ENCODE measurements at places on chromosomes 4 and X. TPM values are rescaled to one million over a fixed set of nuclear protein-coding genes. Genes with fewer than 3 reads are reported as not detected.

The RTL3 gene
- not detected for polyA plus RNA-seq

The CXCL8 gene
- 1.4 TPM for polyA plus RNA-seq

GRCh38 chrX:115897956-115898355 is 272.6 kb upstream of the AGTR2 start:
- DNase-seq = no peak

The ZGRF1 gene
- 16.6 TPM for polyA plus RNA-seq

DNA sequence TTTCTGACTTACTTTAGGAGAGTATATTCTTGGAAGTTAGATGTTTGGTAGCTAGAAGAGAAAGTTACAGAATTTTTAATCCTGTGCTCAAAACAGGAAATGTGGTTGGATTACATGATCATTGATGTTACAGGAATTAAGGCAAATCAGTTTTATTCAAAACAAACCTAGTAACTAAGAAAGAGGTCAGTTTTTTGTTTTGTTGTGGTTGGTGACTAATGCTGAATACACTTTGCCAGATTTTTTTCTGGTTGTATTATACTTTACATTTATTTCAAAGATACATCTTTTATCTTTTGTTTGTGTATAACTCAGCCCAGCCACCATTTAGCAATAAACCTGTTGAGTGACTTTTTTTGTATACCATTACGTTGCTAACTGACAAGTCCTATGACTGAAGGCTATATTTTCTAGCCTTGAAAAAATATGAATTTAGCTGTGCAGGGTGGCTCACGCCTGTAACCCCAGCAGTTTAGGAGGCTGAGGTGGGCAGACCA is 116.7 kb downstream of the KLHL8 start:
- no peak for DNase-seq

DNA sequence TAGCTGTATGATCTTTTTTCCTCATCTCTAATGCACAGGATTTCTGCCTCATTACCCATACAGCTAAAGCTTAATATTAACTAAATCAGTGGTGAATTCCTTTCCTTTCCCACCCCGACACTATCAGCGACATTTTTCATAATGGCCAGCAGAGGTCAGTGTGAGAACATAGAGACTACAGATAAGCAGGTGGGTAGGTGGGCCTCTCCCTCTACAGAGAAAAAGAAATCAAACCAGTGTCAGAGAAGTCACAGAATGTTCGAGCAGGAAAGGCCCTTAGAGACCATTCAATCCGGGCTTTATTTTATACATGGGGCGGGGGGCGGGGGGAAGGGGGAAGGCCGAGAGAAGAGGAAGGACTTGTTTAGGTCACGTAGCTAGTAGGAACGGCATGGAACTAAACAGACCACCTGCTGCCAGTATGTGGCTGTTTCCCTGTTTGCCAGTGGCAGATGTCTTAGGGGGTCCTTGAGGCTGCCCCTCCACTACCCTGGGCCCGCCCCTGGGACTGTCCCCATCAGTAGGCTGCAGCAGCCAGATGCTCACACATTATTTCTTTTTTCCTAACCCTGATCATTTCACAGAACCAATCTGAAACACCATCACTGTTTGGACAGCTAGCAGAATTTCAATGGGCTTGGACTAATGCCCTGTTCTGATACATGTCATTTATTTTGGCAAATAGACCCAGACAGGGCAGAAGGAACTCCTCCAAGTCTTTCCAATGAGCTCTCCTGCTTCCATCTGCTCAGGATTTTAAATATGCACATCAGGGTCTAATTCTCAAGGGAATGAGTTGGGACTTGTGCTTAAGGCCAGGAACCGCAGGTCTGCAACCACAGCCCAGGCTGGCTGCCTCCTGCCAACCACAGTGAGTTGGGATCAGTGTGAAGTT is 133.4 kb downstream of the ATG4A start:
- peak; percentile 61 for DNase-seq

- no peak for DNase-seq
These were observed 613.3 kb downstream of the BCOR start for GRCh38 chrX:39484159-39485068.

DNA sequence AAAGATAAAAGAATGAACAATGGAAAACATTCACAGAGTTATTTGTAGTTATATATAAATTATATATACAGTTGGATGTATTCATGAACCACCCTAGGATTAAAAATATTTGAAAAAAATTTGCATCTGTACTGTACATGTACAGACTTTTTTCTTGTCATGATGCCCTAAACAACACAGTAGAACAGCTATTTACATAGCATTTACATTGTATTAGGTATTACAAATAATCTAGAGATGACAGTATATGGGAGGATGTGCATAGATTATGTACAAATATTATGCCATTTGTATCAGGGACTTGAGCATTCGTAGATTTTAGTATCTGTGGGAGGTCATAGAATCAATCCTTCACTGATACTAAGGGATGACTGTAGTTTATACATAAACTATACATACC is 44.8 kb downstream of the GSTCD start:
- DNase-seq = no peak

The ENOX2 gene
- 19.4 TPM for polyA plus RNA-seq

The MAGEC1 gene
- polyA plus RNA-seq = not detected

The DEFB131A gene
- not detected for polyA plus RNA-seq

DNA sequence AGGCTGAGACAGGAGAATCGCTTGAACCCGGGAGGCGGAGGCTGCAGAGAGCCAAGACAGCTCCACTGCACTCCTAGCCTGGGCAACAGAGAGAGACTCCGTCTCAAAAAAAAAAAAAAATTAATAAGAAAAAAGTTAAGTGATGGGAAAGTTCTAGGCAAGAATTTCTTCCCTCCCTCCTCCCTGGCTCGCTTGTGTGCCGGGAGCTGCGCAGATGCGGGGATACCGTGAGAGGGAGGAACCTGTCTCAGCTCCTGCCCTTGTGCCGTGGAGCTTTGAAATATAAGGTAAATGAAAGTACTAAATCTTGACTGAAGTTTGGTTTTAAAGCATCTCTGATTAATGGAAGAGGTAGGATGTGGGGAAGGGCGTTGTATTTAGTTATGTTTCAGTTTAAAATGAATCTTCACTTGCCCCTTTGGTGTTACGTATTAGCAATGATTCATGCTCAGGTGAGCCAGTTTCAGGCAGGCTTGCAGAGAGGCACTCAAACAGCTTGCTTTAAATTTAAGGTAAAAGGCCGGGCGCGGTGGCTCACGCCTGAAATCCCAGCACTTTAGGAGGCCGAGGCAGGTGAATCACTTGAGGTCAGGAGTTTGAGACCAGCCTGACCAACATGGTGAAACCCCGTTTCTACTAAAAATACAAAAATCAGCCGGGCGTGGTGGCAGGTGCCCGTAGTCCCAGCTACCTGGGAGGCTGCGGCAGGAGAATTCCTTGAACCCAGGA is 1.4 kb upstream of the UFSP2 start:
- no peak for DNase-seq

- no peak for DNase-seq
These were observed 26.7 kb upstream of the C1QTNF7 start for GRCh38 chr4:15400981-15401671.

The NXF2B gene
- polyA plus RNA-seq = 1.5 TPM

- DNase-seq = no peak
These were observed 51.2 kb downstream of the TRIML1 start for GRCh38 chr4:188190461-188190860.

The SGMS2 gene
- 14.5 TPM for polyA plus RNA-seq

DNA sequence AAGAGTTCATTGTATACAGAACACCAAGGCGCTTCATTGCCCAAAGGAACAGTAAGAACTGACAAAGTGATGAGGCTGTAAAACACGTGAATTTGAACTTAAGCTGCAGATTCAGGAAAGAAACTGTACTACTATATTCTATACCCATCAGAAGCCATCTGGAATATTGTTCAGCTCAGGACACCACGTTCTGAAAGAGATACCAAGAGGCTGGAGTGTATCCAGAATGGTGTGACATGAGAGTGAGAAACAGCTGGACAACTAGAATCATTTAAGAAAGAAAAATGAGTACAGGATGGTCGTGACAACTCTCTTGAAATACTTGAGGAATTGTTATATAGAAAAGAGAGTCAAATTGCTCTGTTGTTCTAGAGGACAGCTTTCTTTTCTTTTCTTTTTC is 94.9 kb downstream of the MGST2 start:
- no peak for DNase-seq

GRCh38 chr4:43402393-43402792 is 509.9 kb downstream of the GRXCR1 start:
- DNase-seq = no peak

- no peak for DNase-seq
These were observed 39.5 kb upstream of the PTPN13 start for GRCh38 chr4:86554646-86555045.

- no peak for DNase-seq
These were observed 573.8 kb upstream of the NDST4 start for GRCh38 chr4:115687052-115687755.

The ARHGEF6 gene
- 12.0 TPM for polyA plus RNA-seq

GRCh38 chrX:123961268-123962005 is at the start of gene STAG2:
Gene STAG2 (plus strand): TSS chrX:123961706. CDS start chrX:124022628, 60,922 bp downstream.
- DNase-seq = peak; percentile 48

The PPBP gene
- 27.0 TPM for polyA plus RNA-seq

GRCh38 chrX:50905334-50905733 is 5.2 kb upstream of the BMP15 start:
- DNase-seq = no peak

The FHDC1 gene
- 3.6 TPM for polyA plus RNA-seq

GRCh38 chr4:56531149-56531770 is 25.7 kb downstream of the ARL9 start:
- DNase-seq = no peak

DNA sequence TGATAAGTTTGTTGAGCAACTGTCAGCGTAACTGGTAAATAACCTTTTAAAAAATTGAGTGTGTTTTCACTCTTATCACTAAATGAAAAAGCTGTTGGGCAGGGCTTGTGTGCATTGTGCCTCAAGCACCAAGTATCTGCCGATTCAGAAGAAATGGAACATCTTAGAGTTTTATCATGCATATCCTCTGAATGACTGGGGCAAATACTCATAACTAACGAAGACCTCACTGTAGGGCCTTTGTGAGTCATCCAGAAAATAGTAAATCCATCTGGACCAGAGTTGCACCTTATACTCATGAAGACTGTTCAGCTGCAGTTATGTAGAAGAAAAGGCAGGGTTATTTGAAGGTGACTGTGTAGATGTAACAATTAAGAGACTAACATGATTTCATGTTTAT is 222.1 kb downstream of the CAMK2D start:
- no peak for DNase-seq
